ENCODE measurements at places on chromosomes 7 and 10.

GRCh38 chr7:112789453-112789816, 758 bp downstream of the TMEM168 start:
- DNase-seq: no peak

- DNase-seq: no peak
Measured at GRCh38 chr7:151503902-151504714, 15.6 kb downstream of the RHEB start.

DNA sequence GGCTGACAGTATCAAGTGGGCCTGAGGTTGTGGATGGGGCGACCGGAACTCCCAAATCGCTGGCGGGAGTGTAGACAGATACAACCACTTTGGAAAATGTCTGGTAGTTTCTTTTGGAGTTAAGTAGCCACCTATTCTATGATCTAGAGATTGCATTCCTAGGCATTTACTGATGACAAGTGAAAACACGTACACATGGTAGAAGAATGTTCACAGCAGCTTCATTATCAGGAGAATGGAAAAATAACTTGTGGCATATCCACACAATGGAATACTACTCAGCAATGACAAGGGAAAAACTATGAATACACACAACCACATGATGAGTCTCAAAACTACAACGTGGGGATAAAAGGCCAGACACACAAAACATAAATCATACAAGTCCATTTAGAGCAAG, 146.0 kb downstream of the MYOF start:
- DNase-seq: no peak

DNA sequence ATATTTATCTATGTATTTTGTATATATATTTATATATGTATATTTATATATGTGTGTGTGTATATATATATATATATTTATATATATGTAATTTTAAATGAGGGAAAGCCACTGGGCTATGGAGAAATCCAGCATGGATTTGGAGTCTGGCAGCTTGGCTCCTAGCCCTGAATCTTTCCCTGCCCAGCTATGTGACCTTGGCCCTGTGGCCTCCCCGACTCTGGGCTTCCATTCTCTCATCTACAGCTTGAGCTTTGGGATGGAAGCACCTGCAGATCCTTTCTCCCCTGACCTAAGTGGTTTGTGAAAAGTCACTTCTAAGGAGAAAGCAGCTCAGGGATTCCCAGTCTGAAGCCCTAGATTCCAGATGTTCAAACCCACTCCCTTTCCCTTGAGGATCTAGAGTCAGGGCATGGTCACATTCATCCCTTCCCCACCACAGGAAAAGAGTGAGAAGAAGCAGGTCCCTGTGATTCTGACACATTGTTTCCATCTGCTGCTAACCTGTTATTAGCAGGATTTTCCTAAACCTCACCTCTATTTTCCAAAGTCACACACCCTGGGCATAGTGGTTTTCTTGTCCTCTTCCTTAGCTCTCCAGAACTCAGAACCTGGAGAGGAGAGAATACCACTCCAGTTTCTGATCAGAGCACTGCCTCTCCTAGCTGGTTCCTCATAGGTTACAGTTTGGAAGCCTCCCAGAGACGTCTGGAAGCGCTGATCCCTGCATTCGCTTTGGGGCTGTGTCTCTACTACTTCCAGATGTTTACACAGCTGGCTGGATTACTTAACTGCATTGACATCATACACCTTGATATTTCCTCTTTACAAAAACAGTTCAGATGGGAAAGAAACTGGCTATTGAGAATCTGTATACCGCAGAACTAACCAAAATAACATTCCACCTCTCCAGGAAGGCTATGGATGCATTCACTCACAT, 327.5 kb upstream of the ZMIZ1 start:
- no peak for DNase-seq

DNA sequence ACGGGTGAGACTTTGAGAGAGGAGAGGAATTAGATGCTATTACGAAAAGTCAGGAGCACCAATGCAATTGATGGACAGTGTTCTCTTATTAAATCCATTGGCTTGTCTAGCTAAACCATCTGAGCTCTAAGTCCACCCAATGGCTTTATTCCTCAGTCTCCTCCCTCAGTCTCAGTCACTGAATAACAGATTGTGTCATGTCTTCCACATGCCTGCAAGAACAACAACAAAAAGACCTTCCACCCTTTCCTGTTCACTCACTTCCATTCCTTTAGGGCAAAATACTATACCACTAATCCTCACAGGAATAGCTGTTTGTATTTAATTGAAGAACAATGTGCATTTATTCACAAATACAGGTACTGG, 154.8 kb upstream of the LAMB4 start:
- no peak for DNase-seq

DNA sequence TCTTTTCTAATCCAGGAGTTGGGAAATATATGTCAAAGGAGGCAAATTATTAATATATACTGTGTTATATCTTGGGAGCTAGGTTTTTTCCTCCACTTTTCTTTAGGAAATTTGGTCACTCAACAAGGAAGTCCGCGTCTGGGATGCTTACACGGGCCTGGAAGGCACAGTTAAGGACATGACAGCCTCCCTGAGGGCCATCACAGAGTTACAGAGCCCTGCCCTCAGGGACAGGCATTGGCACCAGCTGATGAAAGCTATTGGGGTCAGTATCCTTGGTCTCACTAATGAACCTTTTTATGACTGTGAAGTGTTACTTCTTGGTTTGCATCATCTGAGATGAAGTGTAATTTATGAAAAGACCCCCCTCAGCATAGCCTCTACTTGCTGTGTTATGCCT, 74.7 kb downstream of the DNAH11 start:
- no peak for DNase-seq

DNA sequence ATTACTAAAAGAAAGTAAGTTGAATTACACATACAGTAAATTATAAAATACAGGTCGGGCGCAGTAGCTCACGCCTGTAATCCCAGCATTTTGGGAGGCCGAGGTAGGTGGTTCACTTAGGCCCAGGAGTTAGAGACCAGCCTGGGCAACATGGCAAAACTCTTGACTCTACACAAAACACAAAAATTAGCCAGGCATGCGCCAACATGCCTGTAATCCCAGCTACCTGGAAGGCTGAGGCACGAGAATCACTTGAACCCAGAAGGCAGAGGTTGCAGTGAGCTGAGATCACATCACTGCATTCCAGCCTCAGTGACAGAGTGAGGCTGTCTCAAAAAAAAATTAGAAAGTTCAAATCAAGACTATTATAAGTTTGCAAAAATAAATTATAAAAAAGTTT, 174.9 kb downstream of the GALNT11 start:
- no peak for DNase-seq

- peak; percentile 97 for DNase-seq
Measured at GRCh38 chr10:85786401-85786899, 580.1 kb downstream of the GRID1 start.

GRCh38 chr10:19713800-19714525, 102.3 kb upstream of the PLXDC2 start:
- no peak for DNase-seq

DNA sequence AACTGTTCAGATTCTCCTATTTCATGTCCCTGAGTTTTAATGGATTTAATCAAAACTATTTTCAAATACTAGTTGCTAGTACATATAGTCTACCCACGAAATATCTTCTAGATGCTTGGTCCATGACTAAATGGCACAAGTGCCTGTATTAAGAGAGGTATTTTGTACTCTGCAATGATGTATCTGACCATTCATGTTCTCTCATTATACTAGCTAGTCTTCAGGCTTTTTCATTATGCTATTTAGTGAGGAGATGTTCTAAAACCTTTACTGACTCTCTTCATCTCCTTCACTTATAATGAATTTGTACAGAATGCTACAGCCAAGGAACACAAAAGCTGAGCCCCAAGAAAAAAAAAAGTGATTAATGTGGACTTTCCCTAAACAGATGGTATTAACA, 222.5 kb downstream of the AHR start:
- DNase-seq: no peak

DNA sequence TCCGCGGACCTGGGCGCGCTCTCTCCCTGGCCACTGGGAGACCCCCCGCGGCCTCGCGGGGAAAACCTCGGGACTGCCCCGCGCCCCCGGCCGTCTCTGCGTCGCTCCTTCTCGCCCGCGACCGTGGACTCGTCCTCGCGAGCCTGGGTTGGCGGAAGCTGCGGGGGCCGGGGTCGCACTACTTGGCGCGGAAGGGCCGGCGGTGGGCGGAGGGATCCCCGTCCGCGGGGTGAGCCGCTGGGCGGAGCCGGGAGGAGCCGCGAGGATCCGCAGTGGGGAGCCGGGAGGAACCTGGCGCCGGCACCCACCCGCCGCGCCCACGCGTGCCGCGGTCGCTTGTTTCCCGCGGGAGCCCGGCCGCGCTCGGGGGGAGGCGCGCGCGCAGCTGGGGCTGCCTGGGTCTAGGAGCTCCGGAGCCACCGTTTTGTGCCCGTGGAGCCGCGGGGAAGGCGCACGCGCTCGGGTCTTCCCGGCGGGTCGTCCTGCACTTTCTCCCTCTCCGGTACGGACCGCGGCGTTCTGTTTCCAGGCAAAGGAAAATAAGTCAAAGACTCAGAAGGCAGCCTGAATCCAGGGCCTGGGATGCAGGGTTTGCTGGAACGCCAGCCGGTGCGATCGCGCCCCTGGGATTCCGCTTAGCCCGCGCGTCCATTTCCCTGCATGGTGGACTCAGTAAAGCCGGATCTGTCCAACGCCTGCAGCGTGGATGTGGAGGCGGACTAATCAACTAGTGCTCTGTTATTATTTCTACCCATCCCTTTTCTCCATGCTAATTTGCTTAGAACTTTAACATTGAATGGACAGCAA, 28.7 kb upstream of the KMT2C start:
- peak; percentile 82 for DNase-seq

- DNase-seq: no peak
Measured at GRCh38 chr7:144408121-144408520, 4.6 kb upstream of the NOBOX start.

DNA sequence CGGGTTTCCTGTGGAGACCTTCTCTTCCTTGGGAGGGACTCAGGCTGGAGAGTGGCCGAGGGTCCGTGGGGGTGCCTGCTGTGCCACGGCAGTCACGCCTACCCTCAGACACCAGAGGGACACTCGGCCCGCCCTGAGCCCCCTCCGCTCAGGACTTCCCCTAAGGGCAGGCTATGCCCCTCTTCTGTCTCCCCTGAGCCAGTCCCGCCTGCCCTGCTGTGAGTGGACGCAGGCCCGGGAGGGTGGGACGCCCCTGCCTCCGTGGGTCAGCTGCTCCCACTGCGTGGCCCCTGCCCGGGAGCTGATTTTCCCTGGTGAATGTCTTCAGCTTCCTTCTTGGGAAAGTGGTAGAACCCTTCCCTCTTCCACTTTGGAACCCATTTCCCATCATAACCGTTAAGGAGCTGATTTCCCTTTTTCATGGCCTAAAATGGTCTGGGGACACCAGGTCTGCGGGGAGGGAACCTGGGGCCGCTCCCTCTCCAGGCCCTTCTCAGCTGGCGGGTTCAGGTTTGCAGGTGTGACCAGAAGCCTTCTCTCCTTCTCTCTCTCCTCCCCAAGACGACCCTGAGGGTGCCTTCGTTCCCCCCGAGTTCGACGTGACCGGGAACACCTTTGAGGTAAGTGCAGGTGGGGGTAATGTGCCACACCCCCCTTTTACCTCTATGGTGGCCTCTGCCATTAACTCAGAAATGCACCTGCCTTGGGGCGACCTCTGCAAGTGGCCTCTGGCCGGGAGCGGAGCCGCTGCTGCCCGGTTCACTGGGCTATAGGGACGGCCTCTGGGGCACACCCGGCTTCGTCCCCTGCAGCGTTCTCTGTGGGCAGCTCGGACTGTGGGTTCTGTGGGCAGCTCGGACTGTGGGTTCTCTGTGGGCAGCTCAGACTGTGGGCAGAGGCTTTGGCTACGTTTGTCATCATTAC, 7.9 kb downstream of the KNDC1 start:
- DNase-seq: no peak

GRCh38 chr7:151705636-151706276, 171.2 kb downstream of the PRKAG2 start:
- no peak for DNase-seq

- no peak for DNase-seq
Measured at GRCh38 chr7:115023219-115023618, 101.3 kb downstream of the MDFIC start.

DNA sequence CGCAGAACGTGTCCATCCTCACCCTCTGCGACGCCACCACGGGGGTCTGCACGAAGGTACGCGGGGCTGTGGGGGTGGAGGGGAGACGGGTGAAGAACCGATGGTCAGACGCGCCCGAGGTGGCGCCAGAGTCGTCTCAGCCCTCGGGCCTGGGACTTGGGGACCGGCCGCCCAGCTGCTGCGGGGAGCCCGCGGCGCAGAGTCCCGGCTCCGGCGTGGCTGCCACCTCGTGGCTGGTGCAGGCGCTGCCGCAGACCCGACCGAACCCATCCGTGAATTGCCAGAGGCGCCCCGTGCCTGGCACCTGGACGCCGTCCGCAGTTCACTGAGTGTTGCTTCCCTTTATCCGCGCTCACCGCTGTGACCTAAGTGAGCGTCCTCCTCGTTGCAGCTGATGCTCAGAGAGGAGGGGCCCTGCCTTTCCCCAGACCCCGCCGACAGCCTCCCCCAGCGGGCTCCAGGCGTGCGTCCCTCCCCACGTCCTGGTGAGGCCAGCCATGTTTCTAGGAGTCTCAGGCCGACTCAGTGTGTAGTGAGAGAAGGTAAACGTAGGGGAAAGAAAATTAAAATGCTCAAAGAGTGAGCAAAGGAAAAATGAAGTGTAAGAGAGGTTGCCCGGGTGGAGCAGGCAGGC, 208.7 kb downstream of the PAXIP1 start:
- peak; percentile 65 for DNase-seq

DNA sequence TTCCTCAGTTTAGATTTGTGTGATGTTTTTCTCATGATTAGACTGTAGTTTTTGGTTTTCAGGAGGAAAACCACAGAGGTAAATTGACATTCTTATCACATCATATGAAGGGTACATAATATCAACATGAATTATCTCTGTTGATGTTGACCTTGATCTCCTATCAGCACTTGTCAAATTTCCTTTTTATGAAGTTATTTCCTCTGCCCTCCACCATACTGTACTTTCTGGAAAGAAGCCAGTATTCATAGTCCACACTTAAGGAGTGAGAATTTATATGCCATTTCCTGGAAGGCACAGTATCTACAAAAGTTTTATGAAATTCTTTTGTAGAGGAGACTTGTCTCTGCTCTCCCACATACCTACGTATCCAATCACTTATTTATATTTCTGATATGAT, 807.2 kb upstream of the MBL2 start:
- no peak for DNase-seq

DNA sequence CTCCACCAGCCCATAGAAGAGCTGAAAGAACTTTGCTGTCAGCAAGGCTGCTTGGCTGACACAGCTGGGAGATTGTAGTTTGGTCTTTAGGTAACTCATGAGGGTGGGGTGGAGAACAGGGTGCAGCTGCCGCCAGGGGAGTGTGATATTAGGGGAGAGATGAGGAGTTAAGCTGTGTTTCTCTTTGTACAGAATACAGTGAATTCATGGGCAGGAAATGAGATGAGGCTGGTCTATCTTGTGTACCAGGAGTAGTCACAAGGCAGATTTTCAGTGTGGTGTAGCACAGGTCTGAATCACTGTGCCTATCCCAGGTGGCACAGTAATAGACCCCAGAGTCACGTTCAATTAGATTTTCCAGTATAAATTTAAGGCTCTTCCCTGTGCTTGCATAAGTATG, 56.6 kb upstream of the TARP start:
- no peak for DNase-seq

DNA sequence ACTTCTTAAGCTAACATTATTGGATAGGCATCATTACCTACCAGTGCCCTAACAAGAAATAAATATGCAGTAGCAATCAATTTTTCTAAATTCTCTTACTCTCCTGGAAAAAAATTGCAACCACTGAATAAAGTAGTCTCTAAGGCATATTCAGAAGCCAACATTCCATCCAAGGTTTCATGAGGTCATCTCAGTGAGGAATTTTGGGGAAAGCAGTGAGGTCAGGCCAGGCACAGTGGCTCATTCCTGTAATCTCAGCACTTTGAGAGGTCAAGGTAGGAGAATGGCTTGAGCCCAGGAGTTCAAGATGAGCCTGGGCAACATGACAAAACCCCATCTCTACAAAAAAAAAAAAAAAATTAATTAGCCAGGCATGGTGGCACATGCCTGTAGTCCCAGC, 75.9 kb upstream of the GHITM start:
- DNase-seq: no peak

Measured in NCI-H146 (cell line).